DMS53 (cell line): ENCODE measurements at places on chromosomes 1 and 21.
A peak's percentile ranks its signal among the peaks of the same experiment; 100 is the strongest.

DNA sequence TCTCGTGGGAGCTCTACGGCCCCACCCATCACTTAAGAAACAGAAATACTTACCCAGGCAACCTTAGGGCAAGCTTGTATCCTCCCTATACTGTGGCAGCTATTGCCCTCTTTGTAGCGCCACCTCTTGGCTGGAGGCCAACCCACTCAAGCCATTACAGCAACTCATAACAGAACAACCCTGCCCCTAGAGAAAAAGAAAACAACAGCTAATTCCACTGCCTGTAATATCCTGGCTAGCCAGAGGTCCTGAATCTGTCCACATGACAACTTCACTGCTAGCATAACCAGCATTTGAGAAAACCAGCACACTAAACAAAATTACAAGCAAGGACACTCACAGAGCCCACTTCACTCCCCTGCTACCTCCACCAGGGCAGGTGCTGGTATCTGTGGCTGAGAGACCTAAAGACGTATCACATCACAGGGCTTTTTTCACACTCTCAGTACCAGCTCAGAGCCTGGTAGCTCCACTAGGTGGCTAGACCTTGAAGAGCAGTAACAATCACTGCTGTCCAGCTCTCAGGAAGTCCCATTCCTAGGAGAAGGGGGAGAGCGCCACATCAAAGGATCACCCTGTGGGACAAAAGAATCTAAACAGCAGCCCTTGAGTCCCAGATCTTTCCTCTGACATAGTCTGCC, 14.5 kb upstream of the MX1 start:
- DNase-seq = peak; percentile 48

DNA sequence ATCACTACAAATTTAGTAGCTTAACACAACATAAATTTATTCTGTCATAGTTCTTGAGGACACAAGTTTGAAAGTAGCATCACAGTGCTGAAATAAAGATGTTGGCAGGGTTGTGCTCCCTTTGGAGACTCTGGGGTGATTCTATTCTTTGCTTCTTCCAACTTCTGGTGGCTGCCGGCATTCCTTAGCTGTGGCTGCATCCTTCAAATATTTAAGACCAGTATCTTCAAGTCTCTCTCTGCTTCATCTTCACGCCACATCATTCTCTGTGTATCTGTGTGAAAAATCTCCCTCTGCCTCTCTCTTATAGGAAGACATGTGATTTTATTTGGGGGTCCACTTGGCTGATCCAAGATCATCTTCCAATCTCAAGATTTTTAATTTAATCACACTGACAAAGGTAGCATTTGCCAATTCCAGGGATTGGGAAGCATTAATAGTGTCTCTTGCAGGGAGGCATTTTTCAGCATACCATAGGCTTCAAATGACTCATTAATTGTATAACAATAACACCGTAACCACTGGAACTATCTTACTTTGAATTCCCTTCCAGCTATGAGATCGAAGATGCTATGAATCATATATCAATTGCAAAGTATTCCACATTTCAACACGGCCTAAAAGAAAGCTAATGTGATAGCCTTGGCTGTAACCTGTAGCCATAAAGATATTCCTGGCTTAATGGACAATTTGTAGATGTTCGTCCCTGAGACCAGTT, 74.6 kb downstream of the DPT start:
- no peak for DNase-seq

- DNase-seq = no peak
Observed at GRCh38 chr1:19409477-19410341, 75.6 kb downstream of the CAPZB start.

- no peak for DNase-seq
Observed at GRCh38 chr1:74486036-74486435, 26.4 kb downstream of the LRRC53 start.

DNA sequence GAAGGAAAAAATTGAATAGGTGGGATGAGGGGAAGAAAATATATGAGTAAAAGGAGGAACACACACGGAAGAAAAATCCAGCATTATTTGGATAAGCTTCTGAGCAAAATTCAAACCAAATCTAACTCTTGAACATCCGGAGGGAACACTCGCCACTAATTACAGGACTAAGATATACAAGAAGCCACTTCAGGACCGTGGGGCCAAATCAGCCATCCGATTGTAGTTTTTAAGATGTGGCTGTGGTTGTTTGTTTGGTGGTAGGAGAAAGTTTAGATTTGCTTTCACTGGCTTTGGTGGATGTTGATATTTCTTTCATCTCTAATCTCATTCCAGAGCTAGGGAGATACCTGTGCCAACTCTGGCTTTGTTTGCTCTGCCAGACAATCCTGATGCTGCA, 43.7 kb upstream of the ADAMTS1 start:
- no peak for DNase-seq

DNA sequence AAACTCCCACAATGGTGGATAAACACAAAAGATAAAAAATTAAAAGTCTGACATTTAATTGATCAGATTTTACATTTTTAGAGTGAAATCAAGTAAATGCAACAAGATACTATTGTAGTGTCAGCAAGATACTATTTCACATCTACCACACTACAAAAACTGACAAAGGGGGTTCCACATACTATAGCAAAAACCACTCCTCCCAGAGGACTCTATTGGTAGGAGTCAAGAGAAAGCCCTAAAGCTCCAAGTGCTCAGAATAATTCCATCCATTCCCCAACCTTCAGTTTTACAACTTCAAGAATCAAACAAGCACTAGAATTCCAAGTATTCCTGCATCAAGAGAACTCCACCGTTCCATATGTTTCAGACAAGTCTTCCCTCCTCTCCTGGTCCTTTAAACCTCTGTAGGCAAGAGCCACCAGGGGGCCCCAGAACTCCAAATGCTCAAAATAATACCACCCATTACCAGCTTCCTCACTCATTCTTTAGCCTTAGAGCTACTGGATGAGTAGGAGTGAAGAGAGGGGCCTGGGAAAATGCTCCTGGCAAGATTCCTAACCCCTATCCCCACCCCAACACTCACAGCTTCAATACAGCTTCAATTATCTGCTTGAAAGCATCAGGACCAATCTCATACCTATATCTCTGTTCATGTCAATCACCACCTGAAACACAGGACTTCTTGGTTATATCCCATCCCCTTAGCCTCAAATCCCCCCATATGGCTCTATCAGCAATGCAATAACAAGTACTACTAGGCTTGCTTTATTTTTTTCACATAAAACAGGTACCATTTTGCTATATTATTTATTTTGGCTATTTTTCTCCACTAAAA, 9.9 kb downstream of the TOR1AIP2 start:
- DNase-seq = peak; percentile 73

DNA sequence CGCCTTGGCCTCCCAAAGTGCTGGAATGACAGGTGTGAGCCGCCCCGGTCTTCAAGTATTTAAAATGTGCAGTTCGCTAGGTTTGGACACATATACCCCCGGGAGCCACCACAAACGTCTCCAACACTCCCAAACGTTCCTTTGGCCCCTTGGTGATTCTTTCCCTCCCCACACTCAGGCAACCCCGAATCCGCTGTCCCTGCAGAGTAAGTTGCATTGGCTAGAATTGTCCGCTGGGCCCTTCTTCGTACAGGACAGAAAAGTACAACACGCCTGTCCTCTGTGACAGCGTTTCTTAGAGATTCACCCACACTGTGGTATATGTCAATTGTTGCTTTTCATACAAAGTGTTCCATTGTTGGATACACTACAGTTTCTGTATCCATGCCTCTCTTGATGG, 3.2 kb upstream of the PERM1 start:
- no peak for DNase-seq

DNA sequence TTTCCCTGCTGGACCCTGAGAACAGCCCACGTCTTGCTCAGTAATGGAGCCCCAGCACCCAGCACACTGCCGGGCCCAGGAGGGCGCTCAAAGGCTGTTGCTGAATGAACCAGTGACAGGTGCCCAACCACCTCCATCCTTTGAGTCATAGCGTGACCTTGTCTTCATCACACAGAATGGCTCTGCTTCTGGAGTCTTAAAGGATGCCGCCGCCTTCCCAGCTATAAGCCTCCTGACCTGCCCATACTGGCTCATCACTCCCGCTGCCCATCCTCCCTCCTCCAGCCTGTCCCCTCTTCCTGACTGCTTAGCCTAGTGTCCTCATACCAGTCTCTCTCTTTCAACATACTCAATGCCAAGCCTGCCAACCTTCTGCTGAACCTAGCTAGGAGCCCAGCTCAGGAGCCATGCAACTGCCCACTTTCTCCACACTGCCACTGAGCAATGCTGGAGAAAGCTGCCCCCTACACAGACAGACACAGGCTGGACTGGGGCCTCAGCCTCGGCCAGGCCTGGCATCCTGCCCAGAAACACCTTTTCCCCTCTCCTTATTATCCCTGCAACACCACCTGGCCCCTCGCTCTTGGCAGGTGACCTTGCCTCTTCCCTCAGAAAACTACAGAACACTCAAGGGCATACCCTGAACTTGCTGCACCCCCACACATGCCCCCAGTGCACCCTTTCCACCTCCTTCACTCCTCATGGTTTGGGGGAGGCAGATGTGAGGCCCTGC, 14.1 kb downstream of the TTC39A start:
- peak; percentile 97 for DNase-seq

- peak; percentile 79 for DNase-seq
Observed at GRCh38 chr1:151715726-151716404, 738 bp downstream of the CELF3 start.

- DNase-seq = peak; percentile 38
Observed at GRCh38 chr1:231522038-231522437, 6.4 kb upstream of the TSNAX start.

- DNase-seq = peak; percentile 47
Observed at GRCh38 chr1:85295006-85295431, 18.6 kb upstream of the BCL10 start.

- DNase-seq = no peak
Observed at GRCh38 chr1:16080422-16081150, 7.1 kb upstream of the FAM131C start.

GRCh38 chr1:33036051-33036525, 595 bp downstream of the AK2 start:
- DNase-seq = peak; percentile 71

GRCh38 chr1:53371851-53372250, 44.0 kb upstream of the LRP8 start:
- DNase-seq = no peak

DNA sequence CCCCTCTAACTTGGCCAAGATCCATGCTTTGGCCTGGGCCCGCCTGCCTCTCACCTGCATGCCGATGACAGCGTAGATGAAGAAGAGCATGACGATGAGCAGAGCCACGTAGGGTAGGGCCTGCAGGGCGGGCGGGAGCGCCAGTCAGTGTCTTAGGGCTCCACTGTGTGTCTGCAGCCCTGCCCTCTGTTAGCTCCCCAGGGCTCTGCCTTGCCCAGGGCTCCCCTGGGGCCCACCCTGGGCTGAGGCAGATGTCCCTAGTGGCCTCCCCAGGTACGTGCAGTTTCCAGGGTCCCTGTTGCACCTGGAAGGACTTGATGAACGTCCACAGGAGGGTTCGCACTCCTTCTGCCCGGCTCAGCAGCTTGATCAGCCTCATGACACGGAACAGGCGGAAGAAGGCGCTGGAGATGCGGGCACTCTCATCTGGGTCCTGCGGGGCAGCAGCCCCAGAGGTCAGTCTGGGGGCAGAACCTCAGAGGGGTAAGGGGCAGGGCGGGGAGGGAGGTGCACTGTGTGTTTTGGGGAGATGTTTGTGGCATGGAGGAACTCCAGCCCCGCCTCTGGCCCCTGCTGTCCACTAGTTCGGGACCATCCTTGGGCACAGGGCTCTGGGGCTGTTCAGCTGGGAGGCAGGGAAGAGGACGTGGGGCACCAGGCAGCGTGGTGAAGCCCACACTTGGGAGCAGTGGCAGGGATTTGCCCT, 29.8 kb upstream of the KIF21B start:
- peak; percentile 29 for DNase-seq

GRCh38 chr1:107683683-107684082, 281.3 kb downstream of the VAV3 start:
- no peak for DNase-seq

DNA sequence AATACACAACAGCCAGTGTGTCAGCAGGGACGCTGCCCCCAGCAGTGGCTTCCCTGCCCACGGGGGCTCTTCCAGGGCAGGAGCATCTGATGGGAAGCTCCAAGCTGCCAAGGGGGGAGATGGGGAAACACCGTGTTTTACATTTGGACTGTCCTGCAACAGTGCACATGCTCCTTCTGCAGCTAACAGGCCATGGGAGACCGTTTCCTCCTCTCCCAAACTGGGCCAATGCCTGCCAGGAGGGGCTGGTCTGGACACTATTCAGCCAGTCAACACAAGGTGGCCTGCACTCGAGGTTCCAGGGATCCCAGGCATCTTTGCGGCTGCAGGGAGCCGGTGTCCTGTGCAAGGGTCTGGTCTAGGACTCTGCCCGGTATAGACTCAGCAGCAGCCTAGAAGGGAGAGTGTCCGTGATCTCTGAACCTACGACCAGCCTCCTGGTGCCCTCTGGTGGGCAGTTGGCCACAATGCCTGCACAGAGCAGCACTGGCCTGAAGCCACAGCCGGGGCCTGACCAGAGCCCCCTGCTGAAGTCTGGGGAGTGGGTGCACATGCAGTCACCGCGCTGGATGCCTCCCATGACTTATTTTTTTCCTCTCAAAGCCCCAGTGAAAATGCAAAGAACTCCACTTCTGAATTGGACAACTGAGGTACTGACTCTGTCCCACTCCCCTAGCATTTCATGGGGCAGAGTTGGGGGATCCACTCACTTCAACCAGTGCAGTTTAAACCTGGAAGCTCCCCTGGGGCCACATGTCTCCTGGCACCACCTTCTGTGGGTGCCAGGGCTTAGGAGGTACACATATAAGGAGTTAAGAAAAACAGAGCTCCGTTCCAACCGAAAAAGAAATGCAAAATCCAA, 33.3 kb downstream of the RCC2 start:
- DNase-seq = peak; percentile 80

DNA sequence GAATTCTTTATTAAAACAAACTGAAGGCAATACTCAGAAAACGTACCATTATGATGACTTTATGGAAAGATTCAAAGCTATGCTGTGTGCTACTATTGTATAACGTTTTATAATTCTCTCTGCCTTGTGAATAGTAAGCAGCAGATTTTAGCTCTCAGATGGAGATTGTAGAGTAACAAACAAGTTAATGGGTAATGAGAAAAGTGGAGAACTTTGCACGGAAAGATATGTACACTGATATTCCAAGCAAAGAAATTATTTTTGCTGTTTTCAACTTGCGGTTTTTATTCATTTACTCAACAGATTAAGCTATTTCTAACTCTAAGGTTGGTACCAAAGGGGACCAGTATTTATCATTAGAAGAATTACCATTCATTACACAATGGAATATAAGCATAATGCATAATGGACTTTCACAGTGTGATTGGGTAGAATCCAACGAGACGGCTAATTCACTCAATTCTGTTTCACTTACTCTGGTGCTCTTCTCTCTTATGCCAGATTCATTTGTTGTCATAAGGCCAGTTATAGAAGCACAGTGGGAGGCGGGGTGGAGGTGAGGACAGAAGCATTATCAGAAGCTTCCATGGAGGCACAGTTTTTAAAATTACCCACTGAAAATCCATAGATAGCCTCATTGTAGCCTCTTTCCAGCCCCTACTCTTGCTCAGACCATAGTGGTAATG, 38.6 kb downstream of the ATP1B1 start:
- no peak for DNase-seq

- no peak for DNase-seq
Observed at GRCh38 chr21:39020751-39021477, 162.3 kb downstream of the PSMG1 start.

GRCh38 chr1:2411801-2412394, 466 bp downstream of the PEX10 start:
- peak; percentile 79 for DNase-seq
